ENCODE measurements at places on chromosomes 12 and 14.

GRCh38 chr12:10184261-10184843, 5.5 kb downstream of the TMEM52B start:
- DNase-seq: no peak

DNA sequence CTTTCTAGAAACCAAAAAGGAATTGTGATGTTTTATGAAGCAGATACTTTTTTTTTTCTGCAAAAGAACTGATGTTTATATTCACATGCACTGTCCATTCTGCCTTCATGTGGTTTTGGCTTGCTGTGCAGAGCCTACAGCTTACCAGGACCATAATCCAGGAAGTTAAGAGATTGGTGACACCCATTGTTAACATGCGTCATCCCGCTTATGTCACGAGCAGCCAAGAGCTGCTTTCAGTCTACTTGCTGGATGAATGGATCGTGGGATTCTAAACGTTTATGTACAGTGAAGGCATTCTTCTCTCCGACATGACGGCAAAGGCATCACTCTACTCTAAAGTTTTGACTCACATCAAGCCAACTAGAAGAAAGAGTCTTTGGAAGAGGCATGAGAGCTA, 76.6 kb downstream of the PAX9 start:
- DNase-seq: no peak

GRCh38 chr14:23727566-23728335, 91.6 kb downstream of the DHRS2 start:
- DNase-seq: no peak

DNA sequence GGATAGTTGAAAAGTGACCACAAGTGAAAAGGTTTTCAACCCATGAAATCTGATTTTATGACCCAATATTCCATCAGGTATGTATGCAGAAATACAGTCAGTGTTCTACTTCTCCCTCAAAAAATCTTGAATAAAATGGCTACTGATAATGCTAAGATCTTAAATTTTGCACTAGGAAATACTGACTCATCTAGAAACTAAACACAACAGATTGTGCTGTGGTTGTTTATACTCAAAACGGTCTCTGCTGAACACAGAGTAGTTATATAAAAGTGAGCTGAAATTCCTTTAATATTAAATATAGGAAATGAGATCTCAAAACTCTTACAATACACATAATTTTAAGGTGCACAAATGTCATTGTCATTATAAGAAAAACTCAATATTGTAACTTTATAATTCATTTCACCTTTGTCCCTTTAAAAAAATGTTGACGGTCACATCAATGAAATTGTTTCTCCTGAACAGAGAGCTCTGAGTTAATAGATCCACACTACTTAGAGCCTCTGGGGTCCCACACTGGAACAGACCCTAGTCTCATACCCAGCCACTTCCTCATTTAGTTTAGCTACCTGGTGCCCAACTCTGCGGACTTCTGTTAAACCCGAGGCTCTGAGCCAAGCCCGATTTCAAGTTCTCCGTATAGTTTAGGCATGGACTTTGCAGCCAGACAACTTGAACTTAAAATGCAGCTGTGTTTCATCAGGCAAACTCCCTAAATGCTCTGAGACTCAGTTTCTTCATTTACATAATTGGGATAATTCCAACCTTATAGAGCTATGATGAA, 9.3 kb downstream of the COCH start:
- no peak for DNase-seq

- DNase-seq: no peak
Measured at GRCh38 chr12:125871811-125872594, 806.8 kb downstream of the AACS start.
